ENCODE measurements at places on chromosomes 2 and 18.

DNA sequence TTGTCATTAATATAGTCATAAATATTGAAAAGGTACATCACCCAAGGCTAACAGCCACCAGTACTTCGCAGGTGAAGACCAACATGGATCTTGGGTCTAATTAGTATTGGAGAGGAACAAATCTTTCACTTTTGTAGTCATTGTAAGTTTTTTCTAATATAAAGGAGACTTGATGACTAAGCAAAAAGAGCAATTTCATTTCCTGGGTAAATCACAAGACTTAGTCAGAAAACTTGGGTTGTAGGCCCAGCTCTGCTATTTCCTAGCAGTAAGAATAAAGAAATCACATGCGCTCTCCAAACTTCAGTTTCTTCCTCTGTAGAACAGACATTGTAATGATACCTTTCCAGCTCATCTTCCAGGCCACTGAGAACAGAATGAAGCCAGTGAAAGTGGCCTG is 40.9 kb downstream of the NRP2 start:
- no peak for DNase-seq

DNA sequence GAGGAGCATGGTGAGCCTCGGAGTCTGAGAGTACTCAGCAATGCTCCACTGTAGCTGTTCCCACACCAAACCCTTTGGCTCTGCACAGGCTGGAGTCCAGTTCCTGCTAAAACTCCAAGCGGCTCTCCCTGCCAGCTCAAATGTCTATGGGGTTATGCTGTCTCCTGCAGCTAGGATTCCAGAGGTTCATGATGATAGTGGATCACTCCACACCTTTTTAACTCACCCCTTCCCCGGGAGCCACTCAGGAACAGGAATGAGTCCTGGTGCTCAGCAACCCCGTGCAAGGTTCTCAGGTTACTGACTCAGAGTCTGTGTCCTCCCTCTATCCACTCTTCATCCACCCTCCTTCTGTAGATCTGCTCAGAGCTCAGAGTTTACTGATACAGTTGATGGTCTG is 410.0 kb downstream of the CDH19 start:
- DNase-seq = no peak

DNA sequence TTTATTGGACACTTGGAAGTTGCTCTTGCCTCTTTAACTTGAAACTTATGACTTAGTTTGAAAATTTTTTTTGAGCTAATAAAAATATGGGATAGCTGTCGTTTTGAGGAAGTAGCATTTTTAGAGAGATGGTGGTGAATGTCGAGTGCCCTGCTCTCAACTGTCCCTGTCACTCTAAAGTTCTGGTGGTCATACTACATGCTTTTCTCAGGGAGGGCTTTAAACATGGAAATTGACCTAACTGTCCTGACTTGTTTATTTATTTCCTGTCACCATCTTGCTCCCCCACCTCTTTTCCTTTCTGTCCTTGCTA is 16.0 kb downstream of the CEP192 start:
- DNase-seq = no peak

DNA sequence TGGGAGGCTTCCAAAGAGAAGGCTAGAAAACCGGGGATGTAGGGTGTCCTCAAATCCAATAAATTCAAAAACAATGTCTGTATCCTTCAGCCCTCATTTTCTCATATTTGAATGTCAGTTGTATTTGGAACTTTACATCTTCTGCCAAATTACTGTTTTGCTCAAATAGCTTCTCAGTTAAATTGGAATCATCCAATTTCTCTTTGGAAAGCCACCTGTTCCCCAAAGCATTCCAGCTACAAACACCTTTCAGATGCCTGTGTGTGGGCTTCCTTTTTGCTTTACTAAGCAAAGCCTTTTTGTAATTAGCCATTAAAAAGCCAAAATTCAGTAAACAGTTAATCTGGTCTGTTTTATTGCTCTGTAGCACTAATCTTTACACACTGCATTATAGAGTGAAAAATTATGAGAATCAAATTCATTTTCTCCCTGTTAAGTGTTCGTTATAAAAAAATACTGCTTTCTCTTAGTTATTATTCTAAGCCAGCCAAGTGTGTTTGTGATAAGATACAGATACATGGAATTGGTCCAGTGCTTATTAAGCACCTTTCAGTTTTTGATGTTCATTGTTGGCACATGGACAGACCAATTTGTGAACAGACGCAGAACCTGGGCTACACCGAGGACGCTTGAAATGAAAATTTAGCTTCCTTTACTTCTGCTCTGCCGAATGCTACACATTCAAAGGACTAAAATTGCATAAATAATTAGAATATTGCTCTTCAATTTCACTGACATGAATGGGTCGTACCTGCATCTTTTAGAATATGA is 151.6 kb downstream of the RTN4 start:
- no peak for DNase-seq

- no peak for DNase-seq
Observed at GRCh38 chr2:66013456-66013855, 421.5 kb upstream of the MEIS1 start.

All from EL (cell line).